KBM-7 (cell line): ENCODE measurements at places on chromosomes 6 and 20.

DNA sequence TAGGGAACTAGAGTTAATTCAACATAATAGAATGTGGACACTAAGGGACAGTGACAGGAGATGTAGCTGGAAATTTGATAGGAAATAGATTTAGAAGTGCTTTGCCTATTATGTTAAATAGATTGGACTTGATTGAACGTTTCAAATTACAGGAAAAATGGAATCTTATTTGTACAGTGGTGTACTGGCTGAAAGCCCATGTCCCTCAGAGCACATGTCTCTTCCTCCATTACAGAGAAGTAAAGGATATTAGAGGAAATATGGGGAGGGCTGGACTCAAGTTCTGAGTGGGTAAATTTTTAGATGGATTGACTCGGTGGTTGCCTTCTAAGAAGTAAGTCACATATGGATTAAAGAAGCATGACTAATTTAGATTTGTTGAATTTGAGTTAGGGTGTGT lies 11.4 kb downstream of the PKIB start:
- peak; percentile 9 for DNase-seq

GRCh38 chr6:112116221-112116620 lies 28.8 kb downstream of the FAM229B start:
- no peak for DNase-seq

DNA sequence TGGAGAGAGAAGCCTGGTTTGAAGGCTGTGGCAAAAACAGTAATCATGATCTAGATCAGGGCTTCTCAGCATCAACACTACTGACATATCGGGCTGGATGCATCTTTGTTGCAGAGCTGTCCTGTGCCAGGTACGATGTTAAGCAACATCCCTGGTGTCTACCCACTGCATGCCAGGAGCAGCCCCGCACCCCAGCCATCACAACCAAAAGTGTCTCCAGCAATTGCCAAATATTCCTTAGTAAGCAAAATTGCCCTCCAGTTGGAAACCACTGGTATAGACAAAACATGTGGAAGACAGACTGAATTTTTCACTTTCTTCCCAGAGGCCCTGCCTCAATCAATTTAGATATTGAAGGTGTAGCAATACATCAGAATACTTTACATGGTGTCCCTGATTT lies 147.6 kb upstream of the NRN1 start:
- no peak for DNase-seq

GRCh38 chr6:147936703-147937470 lies 405.8 kb upstream of the SASH1 start:
- DNase-seq: no peak

DNA sequence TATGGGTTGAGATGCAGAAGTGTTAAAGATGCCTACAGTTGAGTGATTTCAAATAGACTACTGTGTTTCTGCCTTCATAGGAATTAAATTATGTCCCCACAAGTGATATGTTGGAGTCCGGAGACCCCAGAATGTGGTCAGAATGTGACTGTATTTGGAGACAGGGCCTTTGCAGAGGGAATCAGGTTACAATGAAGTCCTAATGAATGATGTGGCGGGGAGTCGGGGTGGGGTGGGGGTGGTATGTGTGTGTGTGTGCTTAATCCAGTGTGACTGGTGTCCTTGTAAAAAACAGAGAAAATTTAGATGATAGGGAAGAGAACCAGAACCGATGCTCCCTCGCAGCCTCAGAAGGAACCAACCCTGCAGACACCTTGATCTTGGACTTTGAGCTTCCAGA lies 448.2 kb downstream of the QKI start:
- DNase-seq: no peak

- DNase-seq: no peak
Measured at GRCh38 chr6:17389274-17389847, 4.0 kb upstream of the CAP2 start.

GRCh38 chr6:158411998-158412397 lies 99.7 kb downstream of the TULP4 start:
- no peak for DNase-seq

GRCh38 chr6:36479256-36479655 lies 36.5 kb downstream of the KCTD20 start:
- DNase-seq: no peak

DNA sequence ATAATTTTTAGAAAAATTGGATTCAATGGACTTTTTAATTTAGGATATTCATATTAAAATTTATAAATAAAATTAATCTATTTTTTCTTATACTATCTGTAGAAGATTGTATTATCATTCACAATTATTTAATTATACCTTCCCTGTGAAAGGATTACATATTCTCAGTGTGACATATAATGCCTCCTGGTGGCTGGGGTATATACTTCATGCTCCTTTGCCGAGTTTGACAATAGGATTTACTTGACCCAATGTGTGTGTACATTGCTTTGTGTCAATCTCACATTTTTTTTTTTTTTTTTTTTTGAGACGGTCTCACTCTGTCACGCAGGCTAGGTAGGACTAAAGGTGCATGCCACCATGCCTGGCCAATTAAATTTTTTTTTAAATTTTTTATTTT lies 230.0 kb upstream of the CHD6 start:
- no peak for DNase-seq

DNA sequence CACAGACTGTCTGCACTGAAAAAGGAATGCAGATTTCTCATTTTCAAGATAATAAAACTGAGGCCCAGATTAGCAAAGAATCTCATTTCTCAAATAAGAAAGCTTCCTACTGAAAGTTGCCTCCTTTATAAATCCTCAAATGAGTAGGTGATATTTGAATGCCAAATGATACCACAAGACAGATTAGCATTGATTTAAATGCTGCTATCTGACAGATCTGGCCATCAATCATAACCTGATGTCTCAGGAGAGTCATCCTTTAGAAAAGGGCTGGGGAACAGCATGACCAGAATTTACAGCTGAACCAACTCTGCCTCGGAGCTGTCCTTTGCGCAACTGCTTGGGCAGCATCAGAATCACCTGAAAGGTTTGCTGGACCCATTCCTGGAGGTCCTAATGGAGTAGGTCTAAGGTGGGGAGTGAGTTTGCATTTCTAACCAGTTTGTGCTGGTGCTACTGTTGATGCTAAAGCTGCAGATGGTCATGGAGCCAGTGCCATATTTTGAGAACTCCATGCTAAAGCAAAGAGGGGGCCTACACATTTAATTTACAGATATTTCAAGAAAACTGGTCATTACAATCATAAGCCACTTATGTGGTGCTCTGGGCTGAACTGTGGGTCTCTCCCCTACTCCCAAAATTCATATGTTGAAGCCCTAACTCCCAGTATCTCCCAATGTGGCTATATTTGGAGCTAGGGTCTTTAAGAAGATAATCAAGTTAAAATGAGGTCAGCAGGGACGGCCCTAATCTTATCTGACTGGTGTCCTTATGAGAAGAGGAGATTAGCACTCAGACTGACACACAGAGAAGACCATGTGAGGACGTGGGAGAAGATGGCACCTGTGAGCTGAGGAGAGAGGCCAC lies 295.5 kb upstream of the JARID2 start:
- DNase-seq: no peak

DNA sequence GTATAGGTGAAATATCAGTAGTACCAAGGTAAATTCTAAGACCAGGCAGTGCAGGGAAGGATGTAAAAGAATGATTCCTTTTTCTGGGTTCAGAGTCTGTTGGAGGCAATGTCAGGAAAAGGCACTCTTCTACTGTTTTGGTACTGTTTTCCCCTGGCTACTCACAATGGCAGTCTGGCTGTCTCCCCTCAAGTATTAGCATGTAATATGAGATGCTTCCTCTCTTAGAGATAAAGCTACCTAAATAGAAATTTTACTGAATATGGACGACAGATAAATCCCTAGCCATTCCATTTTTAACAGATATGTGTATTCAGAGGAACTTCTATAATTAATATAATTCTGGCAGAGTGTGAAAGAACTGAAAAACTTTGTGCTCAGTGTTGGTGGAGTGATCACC lies 3.5 kb downstream of the RNF8 start:
- peak; percentile 11 for DNase-seq

DNA sequence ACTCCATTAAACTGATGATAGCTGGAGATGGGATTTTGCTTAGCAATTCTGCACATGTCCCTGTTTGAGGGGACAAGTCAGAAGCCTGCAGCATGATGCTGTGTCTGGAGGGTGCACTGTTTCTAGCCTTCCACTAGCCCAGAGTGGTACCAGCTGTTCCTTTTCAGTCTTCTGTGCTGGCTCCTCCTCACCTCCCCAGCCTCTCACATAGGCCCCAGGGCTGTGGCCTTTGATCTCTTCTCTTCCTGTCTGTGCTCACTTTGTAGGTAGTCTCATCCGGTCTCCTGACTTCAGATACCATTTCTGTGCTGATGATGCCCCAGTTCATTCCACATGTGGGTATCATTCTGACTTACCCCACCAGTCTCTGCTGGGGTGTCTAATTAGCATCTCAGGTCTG lies 126.3 kb downstream of the HIVEP1 start:
- DNase-seq: no peak

- no peak for DNase-seq
Measured at GRCh38 chr20:21509079-21509596, 4.7 kb downstream of the NKX2-2 start.
